Naive B cell (primary cell): ENCODE measurements at places on chromosomes 1 and 21. TPM values are rescaled to one million over a fixed set of nuclear protein-coding genes. Genes with fewer than 3 reads are reported as not detected.

- no peak for DNase-seq
Observed at GRCh38 chr1:160942926-160943325, 11.7 kb downstream of the ITLN2 start.

GRCh38 chr1:11365744-11366387 lies 92.9 kb downstream of the UBIAD1 start:
- no peak for DNase-seq

DNA sequence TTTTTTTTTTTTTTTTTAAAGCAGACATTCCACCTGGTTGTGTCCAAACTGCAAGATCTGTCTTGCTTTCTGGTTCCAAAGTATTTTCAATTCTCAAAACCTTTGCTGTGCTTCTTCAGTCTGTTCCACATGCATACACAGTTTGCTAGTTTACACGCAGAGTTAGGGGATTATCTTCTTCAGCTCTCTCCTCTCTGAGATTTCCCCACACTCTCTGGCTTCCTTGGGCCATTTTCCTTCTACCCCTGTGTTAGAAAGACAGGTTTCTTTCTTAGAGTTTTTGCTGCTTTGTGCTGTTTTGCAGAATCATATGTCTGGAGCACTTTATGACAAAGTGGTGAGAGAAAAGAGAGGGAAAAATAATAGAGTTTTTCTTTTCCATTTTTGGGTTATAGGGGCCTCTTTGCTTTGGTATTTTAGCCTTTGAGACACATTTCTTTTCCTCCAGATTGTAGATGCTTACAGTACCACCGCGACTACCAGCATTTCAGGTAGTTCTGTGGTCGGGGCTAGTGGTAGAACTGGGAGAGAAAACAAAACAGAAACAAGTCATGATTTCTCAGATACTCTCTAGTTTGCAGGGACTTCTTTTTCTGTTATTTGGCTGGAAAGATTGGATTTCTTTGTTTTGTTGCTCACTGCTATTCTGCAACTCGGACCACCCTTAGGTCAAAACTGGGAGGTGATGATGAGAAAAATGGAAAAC lies 66.3 kb downstream of the RABGAP1L start:
- no peak for DNase-seq

- DNase-seq, result no peak
Observed at GRCh38 chr1:248585266-248585665, 10.7 kb upstream of the OR2T34 start.

- DNase-seq, result no peak
Observed at GRCh38 chr1:87805666-87806378, 477.1 kb downstream of the LMO4 start.

DNA sequence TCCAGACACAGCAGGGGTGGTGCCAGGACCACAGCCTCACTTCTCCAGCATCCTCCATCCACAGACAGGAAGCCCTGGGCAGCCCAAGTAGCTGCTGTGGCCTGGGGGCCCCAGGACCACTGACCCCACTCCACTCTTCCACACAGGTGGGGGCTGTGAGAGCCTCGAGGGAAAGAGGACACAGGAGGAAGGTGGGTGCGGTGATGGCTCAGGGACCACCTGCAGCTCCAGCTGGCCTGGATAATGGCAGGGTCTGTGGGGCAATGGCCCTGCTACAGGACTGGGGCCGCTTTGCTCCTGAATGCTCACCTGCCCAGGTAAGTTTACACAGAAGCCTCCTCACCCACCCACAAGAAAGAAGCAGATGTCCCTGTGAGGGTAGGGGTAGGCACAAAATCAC lies 18.3 kb upstream of the PRSS38 start:
- DNase-seq, result no peak

SLC2A5 gene
- polyA plus RNA-seq, result 19.0 TPM
